ENCODE measurements at places on chromosomes 7 and 10. TPM values are rescaled to one million over a fixed set of nuclear protein-coding genes. Genes with fewer than 3 reads are reported as not detected.

GRCh38 chr10:24415455-24416125, 206.7 kb downstream of the KIAA1217 start:
- no peak for DNase-seq

DNA sequence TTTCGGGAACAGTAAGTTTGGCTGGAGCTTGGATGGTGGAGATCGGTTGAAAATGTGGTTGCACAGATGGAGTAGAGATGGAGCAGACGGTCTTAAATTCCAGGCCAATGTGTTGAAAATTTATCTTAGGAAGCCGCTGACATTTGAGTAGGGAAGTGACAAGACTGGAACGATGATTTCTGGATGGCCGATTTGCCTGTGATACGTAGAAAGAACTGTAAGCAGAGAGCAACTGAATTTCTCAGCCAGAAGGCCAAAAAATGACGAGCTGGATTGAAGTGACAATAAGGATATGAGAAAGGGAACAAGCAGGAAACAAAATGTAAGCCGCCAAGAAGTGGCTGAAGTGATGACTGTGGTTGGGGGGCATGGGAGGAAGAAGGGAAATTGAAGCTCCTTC, 687 bp upstream of the ARMC3 start:
- no peak for DNase-seq

- no peak for DNase-seq
These were observed 52.5 kb upstream of the VKORC1L1 start for GRCh38 chr7:65820287-65820950.

DNA sequence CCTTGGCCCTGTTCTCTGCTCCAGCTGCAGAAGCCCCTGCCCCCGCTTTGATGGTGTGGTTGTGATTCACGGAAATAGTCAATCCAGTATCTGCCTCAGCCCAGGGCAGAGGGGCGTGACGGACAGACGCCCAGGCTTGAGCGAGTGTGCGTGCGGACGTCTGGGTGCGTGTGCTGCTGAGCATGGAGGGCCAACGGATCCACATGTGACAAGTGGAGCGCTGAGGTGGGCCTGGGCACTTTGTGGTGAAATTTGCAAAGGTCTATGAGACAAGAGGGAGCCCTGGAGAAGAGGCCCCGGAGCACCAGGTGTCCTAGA, 94.4 kb downstream of the WDR37 start:
- no peak for DNase-seq

DNA sequence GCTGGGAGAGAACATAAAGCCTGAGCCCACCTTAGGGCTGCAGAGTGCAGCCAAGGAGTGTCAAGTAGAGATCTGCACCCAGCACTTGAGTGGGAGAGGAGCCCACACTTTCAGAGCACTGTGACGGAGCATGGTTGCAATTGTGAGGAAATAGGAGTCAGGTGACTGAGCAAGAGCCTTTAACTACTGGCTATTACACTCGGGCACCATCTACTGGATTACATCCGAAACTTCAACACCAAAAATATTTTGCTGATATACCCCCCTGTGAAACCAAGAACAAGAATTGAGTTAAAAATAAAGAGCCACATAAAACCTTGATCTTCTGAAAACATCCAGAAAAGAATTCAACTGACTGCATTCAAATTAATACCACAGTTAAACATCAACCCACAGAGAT, 657.9 kb downstream of the NXPH1 start:
- no peak for DNase-seq

DNA sequence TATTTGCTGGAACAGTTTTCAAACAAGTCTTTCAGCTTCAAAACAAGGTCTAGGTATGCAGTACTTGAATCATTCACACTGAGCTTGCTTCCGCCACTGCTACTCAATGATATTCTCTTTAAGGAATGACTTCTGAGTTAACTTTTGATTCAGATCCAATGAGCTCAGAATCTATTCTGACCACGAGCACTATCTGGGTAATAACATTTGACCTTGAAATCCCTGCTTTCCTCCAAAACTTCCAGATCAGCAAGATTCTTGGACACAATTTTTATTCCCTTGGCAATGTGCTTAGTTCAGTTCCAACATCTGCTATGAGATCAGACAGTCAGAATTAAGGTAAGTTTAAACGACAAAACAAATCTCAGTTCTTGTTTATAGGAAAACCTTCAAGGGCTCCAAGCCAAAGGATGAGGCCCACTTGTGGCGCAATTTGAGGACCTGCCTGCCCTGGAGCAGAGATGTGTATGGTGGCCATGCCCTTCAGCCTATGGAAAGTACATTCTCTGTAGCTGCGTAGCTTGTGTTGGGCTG, 87.2 kb downstream of the RNF216 start:
- no peak for DNase-seq

- DNase-seq: no peak
These were observed 3.0 kb upstream of the STMP1 start for GRCh38 chr7:135659159-135659846.

DNA sequence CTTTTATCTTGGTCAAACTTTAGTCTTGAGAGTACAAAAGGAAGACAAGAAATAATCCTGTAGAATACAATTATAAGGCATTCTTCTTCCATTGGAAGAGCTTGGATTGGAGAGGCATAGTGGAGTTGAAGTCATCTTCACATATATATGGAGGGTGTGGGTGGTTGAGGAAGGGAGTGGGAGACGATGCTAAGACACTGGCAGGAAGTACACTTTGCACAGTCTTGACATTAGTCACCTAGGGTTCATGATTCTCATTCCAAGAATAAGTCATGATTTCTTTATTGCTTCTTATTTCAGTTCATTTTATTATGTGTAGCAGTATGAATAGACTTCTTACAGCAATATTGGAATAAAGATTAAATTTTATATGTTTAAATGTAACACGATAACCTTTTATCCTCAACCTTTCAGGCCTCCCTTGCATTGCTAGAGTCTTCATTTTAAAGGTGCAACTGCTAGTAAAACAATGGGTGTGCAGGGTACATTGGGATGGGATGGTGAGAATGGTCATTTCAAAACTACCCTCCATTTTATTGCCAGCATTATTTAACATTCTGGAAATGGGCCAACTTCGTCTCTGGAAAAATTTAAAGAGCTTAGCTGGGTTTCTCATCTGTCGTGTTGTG, 12.3 kb upstream of the SLC26A3 start:
- DNase-seq: no peak

DNA sequence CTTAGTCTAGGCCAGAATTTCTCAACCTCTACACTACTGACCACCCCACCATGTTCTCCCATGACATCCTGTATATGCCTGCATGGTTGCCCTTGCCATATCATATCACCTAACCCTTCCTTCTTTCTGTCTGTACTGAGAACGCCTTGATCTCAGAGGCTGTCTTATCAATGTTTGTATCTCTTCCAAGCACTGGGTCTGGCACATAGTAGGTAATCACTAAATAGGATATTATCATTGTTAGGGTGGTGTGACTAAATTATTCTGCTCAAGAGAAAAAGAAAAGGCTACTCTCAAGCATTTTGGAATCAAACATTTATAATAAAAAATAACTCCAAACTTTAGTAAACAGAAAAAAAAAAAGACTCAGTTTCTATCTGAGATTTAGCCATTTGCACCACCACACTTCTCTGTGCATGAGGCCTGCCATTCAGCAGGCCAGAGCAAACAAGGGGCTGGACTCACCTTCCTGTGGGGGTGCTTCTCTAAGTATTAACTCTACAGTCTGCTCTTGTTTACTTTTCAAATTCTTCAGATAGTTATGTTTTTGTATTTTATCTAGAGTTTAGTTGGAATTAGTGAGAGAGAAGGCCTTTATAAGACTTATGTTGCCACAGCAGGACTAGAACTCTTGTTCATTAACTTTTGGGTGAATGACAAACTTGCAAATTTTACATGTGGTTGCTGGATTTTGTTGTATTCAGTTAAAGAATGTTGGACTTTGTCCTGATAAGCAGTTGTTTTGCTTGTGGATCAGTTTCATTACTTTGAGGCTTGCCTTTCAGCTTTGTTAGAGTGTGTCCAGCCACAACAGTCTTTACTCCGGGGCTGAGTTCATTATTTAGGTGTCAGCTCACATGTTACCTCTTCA, 5.4 kb downstream of the AGBL3 start:
- no peak for DNase-seq

DNA sequence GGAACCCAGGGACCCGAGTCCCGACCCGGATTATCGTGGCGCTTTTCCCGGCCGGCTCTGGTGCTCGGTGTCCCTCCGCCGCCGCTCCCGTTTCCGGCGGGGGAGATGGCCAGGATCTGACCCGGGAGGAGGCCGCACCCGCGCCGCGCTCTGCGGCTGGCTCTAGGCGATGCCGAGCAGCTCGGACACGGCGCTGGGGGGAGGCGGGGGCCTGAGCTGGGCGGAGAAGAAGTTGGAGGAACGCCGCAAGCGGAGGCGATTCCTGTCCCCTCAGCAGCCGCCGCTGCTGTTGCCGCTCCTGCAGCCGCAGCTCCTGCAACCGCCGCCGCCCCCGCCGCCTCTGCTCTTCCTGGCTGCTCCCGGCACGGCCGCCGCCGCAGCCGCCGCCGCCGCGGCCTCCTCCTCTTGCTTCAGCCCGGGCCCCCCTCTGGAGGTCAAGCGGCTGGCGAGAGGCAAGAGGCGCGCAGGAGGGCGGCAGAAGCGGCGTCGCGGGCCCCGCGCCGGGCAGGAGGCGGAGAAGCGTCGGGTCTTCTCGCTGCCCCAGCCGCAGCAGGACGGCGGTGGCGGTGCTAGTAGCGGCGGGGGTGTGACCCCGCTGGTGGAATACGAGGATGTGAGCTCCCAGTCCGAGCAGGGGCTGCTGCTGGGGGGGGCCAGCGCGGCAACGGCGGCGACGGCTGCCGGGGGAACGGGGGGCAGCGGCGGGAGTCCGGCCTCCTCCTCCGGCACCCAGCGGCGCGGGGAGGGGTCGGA, 593 bp downstream of the CDK13 start:
- DNase-seq: no peak

DNA sequence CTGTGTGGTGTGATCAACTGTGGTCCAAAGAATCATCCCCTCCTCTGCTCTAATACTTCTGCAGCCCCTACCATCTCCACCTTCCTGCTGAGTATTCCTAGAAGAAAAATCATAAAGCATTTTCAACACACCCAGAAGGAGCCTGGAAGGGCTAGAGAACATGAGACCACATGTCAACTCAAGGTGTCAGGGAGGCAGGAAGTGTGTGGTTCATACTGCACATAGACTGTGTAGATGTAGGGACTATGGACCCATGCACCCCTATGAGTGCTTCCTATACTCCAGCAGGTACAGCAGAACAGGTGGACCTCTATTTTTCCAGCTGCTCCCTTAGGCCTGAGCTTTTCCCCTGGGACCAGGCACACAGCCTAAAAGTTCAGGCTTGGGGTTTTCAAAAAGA, 2.6 kb upstream of the ZNF746 start:
- DNase-seq: no peak

DNA sequence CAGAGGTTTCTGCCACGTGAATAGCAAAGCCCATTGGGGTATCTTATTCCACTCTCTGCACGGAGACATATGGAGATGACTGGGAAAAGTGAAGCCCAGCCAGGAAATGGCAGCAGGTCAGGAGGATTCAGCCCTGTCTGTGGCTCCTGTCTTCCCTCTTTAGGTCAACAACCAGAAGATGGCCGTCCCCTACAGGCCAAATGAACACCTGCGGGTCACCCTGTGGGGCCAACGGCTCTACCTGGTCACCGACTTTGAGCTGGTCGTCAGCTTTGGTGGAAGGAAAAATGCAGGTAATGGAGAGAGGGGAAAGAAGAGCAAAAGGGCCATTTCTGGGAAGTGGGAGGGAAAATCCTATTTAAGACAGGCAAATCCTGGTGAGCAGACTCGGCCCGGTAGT, 38.3 kb downstream of the EPHB4 start:
- no peak for DNase-seq

DNA sequence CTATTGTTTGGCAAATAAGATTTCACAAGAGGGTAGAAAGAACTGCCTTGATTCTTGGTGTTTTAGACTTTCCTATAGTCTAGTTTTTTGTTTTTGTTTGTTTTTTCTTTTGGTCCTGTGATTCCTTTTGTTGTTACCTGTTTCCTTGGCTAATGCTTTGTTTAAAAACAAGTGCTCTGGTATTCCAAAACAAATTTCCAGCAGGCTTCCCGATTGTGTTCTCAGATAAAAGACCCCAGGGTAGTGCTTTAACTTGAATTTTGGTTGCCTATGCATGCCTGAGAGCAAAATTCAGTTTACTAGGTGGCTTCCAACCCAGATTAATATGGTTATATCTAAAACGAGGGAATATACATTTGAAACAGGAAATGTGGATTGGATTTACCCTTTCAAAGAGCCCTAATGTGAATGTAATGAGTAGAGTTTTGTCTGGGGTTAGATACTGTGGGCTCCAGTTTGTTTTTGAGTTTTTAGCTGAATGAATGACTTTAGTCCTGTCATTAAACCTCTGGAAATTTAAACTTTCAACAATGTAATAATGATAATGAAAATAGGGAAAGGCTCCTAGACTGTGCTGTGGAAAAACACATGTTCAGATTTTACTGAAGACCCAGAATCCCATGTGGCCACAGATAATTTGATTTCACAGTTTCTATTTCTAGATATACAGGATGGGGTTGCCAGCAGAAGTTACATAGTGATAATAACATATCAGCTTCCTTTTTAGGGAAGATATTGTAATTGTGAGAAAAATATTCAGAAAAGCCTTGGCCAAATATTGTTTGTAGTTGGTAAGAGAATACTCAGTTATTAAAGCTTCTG, 23.9 kb downstream of the AUTS2 start:
- DNase-seq: no peak

GRCh38 chr7:104825099-104825498, 188.9 kb upstream of the KMT2E start:
- DNase-seq: no peak

GRCh38 chr10:117005527-117006055, 604 bp upstream of the SHTN1 start:
- no peak for DNase-seq

DNA sequence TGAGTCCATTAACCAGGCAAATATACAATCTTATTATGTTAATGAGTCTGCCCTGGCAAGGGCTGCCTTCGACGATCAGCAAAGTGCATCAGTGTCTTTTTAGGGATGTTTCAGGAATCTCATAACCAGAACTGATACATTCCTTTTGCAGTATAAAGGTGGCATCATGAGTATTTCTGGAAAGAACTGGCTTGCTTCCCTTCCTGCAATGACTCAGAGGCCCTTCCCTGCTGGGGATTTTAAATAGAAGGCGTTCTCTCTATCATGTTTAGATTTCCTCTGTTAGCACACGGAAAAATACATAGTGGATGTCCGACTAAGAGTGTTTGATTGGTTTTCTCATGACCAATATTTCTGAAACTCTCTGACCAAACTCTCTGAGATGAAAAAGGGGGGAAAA, 1.8 kb downstream of the NPS start:
- DNase-seq: no peak

DNA sequence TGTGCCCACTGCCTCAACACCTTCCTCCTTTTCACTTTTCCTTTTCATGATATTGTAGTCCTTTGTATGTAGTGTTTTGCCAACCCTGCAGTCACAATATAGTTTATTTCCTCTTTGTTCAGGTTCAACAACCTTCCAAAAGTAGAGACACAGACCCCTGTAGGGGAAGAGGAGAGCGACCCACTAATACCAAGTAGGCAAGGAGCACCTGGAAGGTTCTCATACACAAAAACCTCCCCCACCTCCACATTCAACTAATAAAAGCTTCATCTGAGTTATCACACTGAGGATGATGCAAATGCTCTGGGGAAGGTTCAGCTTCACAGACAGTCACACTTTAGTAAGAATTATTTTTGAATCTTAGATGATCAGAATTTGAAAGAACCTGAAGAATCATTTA, 41.6 kb downstream of the PIK3AP1 start:
- no peak for DNase-seq

GRCh38 chr10:84683550-84683949, 355.2 kb downstream of the CCSER2 start:
- peak; percentile 51 for DNase-seq

The NPTX2 gene
- total RNA-seq: not detected

The MALRD1 gene
- 0.11 TPM for total RNA-seq

All from foreskin keratinocyte (primary cell).